H9 (cell line): ENCODE measurements at places on chromosomes 2 and 18.

- DNase-seq, result no peak
Observed at GRCh38 chr2:181066333-181066732, 85.9 kb downstream of the UBE2E3 start.

GRCh38 chr2:42775810-42776209 is 11.9 kb upstream of the OXER1 start:
- no peak for DNase-seq

DNA sequence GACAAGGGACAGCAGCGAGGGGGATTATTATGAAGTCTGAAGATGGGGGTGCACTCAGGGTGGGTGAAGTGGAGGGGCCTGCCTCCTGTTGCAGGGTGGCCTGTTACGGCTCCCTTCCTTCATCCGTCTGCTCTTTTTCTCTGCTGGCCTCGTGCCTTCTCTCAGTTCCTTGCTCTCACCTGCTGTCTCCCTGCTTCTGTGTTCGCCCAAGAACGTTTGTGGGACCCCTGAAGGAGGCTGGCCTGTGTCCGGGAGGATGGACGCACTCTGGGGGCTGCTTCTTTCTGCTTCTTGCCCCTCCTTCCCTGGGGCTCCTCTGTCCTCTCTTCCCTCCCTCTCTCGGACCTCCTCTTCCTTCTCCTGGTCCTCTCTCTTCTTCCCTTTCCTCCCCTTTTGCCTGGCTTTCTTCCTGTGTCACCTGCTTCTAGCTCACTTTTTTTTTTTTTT is 13.8 kb downstream of the MROH2A start:
- DNase-seq, result no peak

GRCh38 chr2:173359231-173359630 is 4.6 kb downstream of the CDCA7 start:
- DNase-seq, result no peak

DNA sequence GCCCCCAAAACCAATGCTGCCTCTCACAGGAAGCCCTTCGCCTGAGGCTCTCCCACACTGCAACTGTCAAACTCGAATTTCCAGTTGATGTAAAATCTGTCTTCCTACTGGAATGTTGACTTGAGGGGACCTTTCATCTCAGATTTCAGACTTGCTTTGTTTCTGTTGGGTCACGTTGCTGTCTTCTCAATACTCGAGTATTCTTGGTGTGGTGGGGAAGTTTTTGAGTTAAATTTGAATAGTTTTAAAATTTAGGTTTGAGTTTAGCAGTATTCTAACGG is 50.8 kb downstream of the AGAP1 start:
- DNase-seq, result no peak

DNA sequence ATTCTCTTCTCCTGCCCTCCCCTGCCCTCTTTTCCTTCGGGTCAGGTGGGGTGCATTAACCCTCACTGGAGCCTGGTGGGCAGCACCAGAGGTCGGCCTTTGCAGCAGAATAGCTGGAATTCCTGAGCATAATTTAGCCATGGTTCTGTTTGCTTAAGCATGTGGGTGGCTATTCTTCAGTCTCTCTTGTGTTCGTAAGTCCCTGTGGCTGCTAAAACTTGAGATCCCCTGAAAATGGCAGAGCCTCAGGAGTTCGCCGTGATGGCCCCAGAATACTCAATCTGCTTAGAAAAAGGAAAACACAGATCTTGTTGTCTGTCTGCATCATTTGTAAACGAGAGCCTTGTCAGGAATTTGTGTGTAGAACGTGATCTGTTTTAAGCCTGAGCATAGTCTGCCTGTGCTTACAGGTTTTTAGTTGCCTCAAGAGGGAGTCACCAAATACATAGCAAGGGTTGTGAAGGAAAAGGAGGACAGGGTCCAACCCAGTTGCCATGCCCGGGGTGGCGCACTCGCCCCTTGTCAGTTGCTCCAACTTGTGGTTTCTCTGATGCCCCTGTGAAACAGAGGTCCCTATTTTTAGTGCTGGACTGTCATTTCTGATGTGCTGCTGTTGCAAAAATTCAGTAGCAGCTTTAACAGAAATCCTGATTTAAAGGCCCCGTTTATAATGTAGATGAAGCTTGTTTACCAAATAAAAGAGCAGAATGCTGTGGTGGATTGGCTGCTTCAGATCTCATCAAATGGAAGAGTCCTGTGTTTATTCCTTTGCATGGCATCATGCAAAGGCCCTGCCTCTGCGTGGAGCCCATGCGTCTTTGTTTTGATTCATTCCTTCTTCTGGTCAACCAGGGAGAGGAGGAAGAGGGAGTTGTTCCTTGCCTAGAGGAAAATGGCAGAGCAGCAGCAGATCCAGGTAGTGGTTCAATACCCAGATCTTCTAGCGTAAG is 74.8 kb downstream of the WDSUB1 start:
- peak; percentile 72 for DNase-seq

DNA sequence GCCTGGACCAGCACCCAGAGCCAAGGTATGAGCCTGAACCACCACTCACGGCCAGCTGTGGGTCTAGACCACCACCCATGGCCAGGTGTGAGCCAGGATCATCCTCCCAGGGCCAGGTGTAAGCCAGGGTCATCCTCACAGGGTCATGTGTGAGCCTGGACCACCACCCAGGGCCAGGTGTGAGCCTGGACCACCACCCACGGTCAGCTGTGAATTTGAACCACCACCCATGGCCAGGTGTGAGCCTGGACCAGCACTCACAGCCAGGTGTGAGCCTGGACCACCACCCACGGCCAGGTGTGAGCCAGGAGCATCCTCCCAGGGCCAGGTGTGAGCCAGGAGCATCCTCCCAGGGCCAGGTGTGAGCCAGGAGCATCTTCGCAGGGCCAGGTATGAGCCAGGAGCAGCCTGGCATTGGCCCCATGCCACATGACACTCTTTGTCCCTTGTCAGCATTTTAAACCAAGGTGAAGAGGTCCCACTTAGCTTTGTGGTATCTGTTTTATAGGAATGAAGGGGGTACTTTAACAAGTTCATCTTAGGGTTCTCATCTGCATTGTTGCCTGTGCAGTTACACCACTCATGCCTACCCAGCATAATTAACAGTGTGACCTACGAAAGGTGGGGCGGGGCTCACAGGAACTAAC is 71.2 kb downstream of the AGAP1 start:
- DNase-seq, result no peak

DNA sequence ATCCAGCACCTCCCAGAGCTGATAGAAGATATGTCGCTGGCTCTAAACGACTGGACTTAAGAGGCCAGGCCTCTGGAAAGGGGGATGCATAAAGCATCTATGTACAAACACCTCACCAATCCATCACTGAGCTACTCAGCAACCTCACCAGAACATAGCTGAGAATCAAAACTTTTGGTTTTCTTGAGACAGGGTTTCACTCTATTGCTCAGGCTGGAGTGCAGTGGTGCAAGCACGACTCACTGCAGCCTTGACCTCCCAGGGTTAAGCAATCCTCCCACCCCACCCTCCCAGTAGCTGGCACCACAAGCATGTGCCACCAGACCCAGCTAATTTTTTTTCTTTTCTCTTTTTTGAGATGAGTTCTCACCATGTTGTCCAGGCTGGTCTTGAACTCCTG is 62.9 kb upstream of the MSH6 start:
- no peak for DNase-seq

GRCh38 chr2:157743051-157743450 is 114.4 kb upstream of the ACVR1C start:
- DNase-seq, result no peak

GRCh38 chr2:36430549-36430948 is 75.0 kb downstream of the CRIM1 start:
- no peak for DNase-seq

DNA sequence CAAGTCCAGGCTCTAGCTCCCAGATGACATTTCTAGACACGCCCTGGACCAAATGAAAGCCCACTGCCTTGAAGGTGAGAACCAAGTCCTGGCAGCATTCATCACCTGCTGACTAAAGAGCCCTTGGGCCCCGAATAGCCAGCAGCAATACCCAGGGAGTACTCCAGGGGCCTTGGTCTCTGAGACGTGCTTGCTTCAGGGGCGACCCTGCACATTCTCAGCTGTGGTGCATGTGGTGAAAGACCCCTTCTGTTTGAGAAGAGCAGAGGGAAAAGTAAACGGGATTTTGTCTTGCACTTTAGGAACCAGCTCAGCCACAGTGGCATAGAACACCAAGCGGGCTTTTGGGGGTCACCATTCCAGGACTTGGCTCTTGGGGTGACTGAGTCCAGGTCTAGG is 260.5 kb upstream of the MYT1L start:
- DNase-seq, result no peak

DNA sequence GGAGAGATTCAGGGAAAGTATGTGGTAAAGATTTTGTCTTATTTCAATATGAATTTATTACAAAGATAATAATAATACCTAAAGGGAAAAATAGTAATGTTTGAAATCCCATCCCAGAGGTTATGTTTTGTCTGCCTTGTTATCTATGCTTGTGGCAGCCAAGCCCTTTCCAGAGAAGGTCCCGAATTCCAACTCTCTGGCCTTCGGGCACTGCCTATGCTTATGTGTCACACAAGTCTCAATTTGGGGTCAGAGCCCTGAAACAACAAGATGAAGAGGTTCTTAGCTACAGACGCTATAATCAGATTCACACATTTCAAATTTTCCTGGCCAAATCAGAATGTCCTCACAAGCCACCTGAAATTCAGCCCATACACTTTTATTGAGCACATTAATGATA is 59.9 kb downstream of the DNER start:
- no peak for DNase-seq

GRCh38 chr2:171407030-171407675 is 26.6 kb downstream of the METTL8 start:
- no peak for DNase-seq

DNA sequence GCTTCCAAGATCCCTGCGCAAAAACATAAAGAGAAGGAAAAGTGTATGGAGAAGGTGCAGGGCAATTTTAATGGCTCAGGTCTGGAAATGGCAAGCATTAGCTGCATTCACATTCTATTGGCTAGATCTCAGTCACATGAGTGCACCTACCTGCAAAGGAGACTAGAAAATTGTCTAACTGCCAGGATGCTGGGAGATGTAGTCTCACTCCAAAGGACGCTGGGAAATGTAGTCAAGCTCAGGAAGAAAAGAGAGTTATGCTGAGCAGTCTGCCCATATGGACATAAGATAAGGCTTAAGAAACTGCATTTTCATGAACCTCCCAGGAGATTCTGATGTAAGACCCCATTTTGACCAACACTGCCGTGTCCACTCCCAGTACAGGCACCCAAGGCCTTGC is 9.5 kb upstream of the KLHL29 start:
- DNase-seq, result no peak

- DNase-seq, result peak; percentile 75
Observed at GRCh38 chr2:29238497-29238896, 123.3 kb downstream of the CLIP4 start.

DNA sequence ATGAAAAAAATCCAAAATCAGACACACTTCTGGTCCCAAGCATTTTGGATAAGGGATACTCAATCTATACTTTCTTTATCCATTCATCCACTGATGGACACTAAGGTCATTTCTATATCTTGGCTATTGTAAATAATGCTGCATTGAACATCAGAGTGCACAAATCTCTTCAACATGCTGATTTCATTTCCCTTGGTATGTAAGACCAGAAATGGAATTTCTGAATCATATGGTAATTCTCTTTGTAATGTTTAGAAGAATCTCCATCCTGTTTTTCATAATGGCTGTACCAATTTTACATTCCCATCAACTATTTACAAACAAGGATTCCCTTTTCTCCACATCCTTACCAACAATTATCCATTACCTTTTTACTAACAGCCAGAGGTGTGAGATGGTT is 33.7 kb upstream of the MCM6 start:
- no peak for DNase-seq

DNA sequence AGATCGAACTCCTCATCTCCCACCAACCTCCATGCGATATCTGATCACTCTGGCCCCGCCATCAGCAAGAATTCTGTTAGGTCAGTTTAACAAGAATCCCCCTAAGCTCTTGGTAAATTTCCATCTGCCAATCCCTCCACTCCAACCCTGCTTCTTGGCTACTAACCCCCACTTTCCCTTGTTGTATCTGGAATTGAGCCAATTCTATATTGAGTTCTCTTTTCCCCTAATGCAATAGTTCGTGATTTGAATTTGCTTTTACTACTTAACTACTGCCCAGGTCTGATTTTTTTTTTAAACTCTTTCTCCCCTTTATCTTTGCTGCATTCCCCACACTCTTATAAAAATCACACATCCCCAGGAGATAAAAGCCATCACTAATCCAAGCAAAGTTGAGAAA is 159.3 kb upstream of the STK17B start:
- no peak for DNase-seq

- DNase-seq, result no peak
Observed at GRCh38 chr2:17962876-17963275, 84.4 kb downstream of the KCNS3 start.

DNA sequence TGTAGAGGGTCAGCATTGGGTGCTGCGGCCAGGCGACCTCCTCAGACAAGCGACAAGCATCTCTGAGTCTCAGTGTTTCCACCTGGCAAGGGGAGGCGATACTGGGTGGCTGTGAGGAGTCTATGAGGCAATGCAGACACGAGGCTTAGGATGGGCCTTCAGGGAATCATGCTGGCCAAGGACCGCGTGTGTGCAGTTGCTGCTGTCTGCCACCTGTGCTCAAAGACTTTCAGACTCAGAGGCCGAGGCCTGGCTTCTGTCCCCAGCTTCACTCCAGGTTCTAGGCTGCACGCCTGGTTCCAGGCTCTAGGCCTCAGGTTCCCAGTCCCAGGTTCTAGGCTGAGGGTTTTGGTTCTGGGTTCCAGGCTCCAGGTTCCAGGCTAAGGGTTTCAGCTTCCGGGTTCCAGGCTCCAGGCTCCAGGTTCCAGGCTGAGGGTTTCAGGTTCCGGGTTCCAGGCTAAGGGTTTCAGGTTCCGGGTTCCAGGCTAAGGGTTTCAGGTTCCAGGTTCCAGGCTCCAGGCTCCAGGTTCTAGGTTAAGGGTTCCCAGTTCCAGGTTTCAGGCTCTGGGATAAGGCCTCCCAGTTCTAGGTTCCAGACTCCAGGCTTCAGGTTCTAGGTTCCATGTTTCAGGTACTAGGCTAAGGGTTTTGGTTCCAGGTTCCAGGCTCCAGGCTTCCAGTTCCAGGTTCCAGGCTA is 14.8 kb downstream of the LRRFIP1 start:
- DNase-seq, result no peak

GRCh38 chr2:223606946-223607345 is 4.8 kb upstream of the SCG2 start:
- no peak for DNase-seq

- DNase-seq, result no peak
Observed at GRCh38 chr2:221370076-221370856, 201.8 kb downstream of the EPHA4 start.

DNA sequence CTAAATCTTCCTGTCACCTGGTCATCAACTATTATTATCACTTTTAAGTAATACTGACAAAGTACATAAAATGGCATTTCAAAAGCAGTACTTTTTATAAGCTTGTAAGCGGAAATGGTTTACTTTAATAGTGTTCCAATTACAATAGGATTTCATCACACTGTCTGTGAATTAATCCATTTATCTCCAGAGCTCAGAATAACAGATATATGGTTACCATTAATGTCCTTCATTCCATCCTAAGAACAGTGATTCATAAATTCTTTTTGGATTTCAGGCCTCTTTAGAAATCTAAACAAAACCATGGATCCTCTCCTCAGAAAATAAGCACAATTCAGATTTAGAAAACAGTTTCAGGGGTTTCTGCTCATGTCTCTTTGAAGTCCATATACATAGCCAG is 68.4 kb downstream of the PID1 start:
- DNase-seq, result no peak

- no peak for DNase-seq
Observed at GRCh38 chr2:48574353-48575287, 43.0 kb upstream of the GTF2A1L start.

- DNase-seq, result no peak
Observed at GRCh38 chr2:71742953-71743601, 289.7 kb downstream of the DYSF start.
